Left renal cortex interstitium (tissue), 4 donors: ENCODE measurements at places on chromosomes 5 and 9. TPM values are rescaled to one million over a fixed set of nuclear protein-coding genes. Genes with fewer than 3 reads are reported as not detected.

GRCh38 chr9:121778252-121779225 lies 127.1 kb downstream of the DAB2IP start:
- no peak for DNase-seq

Gene SAXO1
- 0.14 TPM for polyA plus RNA-seq

Gene PCDHA9
- 0.05 TPM for polyA plus RNA-seq

Gene CDH9
- 8.7 TPM for polyA plus RNA-seq

DNA sequence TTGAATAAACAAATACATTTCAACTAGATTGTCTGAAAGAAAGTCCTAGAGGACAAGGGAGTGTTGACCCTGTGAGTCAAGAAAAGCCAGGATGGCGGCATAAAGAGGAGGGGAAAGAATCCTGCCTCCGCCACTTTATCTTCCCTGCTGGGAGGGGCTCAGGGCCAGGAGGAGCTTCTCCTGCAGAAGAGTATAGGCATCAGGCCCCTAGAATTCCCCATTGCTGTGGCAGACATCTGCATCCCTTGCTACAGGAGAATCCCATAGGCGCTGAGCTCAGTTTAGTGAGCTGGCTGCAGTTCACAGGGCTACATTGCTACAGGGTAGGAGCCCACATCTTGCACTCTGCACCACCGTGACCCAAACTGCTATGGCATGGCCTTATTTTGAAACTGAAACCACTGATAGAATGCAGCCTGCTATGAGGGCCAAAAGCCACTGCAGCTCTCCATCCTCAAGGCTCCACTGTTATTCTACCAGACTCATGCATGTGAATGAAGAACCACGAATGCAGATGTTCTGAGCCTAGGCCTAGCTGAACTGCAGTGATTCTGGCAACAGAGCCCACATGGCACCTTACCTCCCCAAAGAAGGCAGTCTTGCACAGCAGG lies 941.4 kb upstream of the CTNND2 start:
- no peak for DNase-seq

GRCh38 chr5:83925955-83926337 lies 205.3 kb upstream of the HAPLN1 start:
- DNase-seq, result no peak

DNA sequence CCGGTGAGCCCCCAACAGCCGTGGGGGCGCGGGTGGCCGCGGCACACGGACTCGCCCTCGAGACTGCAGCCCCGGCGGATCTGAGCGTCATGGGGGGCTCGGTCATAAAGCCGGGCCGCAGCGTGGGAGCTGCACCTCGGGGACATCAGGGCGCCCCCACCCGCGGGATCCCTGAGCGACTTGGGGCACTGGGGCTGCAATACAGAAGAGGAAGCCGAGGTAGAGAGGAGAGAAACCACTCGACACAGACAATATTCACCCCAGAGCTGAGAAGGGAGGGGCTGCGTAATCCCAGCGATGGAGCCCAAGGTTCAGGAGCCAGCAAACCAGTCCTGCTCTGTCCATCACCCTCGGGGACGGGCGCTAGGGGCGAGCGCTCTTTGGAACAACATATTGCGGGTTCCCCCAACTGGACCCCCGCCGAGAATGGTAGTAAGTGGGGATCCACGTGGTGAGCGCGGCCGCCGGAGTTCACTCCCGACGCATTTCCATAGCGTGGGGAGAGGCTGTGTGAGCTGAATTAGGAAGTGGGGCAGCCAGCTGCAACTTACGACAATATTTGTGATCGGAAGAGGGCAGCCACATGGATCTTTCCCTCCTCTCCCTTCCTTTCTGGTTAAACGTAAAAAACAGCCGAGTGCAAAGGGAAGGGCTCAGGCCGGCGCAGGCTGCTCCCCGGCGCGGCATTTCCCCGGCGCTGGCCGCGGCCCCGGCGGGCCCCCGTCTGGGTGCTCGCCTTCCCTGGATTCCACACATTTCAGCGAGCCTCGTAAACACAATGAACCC lies 9.9 kb downstream of the PTCH1 start:
- DNase-seq, result no peak

GRCh38 chr5:115542086-115542485 lies 2.5 kb downstream of the FEM1C start:
- no peak for DNase-seq

GRCh38 chr9:80465556-80465955 lies 893.8 kb downstream of the TLE4 start:
- DNase-seq, result no peak

Gene SLF1
- polyA plus RNA-seq, result 15.7 TPM

GRCh38 chr5:94480486-94480885 lies 137.9 kb downstream of the KIAA0825 start:
- DNase-seq, result no peak
